ENCODE measurements at places on chromosomes 11 and 22.

- DNase-seq, result no peak
These were observed 27.4 kb downstream of the ZNF214 start for GRCh38 chr11:6992457-6993417.

DNA sequence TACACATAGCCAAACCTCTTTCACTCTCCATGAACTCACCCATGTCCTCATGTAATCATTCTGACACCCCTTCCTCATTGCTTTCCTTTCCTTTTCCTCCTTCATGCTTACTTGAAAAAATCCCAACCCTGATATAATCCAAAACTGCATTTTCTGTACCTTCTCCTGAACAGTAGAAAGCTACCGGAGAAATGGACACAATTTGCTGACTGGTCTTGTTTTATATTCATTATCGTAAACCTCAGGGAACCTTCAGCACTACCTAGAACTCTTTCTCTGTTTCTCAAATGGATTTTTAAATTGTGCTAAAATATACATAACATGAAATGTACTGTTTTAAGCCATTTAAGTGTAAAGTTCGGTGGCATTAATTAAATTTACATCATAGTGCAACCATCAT is 996.9 kb downstream of the NTM start:
- no peak for DNase-seq

DNA sequence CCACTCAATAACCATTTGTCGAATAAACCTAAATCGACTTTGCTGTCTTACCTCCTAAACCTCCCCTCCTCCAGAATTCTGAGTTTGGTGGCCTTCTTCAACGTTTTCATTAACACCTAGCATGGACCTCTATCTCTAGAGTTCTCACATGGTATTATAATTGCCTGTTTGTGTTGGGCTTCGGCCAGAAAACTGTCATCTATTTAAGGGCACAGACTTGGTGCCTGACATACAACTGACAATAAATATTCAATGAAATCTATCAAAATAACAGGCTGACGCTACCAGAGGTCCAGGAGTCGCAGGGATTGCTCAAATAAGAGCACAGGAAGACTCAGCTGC is 687 bp downstream of the ALKBH8 start:
- DNase-seq, result no peak

GRCh38 chr22:42236268-42236667 is 34.2 kb downstream of the TCF20 start:
- no peak for DNase-seq
